Breast epithelium (tissue), 4 donors: ENCODE measurements at places on chromosomes 13 and 19. TPM values are rescaled to one million over a fixed set of nuclear protein-coding genes. Genes with fewer than 3 reads are reported as not detected.
A peak's percentile ranks its signal among the peaks of the same experiment; 100 is the strongest.

ATP8A2 gene
- under 0.01 TPM for total RNA-seq

DNA sequence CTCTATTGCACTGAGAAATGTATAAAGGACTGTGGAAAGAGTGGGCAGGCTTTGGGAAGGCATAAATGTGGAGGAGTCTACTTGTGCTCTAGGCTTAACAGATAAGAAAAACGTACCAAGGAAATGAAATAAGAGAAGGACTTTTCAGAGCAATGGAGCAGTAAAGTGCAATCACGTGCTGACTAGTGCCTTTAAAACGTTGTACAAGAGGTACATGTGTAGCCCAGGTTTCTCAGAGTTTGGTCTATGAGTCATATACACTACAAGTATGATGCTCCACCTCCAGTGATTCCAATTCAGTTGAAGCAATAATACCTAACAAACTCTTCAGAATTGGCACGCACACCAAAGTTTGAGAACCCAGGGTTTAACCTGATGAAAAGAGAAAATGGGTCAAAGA lies 13.4 kb upstream of the FNDC3A start:
- no peak for DNase-seq

DNA sequence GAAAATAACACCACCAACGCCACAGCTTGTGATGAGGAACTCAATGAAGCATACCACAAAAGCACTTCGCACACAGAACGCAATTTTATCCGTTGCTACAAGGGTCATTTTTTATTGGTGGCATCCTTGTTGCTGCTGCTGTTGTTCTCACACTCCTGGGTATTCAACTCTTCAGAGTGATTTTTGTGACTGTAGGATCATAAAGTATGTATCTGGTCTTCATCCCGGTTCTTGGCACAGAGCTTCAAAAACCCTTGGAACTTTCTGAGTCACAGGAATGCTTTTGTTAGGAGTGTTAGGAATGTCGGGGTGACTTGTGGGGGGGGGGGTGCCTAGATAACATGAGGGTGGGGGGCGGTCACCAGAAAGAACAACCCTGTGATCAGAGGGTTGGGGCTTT lies 108.4 kb downstream of the ZNF557 start:
- no peak for DNase-seq

SHD gene
- not detected for total RNA-seq

GRCh38 chr13:25170554-25171111 lies 1.5 kb downstream of the AMER2 start:
- no peak for DNase-seq

NTF4 gene
- total RNA-seq: 3.9 TPM

AMH gene
- 3.9 TPM for total RNA-seq

- DNase-seq: no peak
Measured at GRCh38 chr13:112943309-112944125, 25.5 kb upstream of the MCF2L start.

DNA sequence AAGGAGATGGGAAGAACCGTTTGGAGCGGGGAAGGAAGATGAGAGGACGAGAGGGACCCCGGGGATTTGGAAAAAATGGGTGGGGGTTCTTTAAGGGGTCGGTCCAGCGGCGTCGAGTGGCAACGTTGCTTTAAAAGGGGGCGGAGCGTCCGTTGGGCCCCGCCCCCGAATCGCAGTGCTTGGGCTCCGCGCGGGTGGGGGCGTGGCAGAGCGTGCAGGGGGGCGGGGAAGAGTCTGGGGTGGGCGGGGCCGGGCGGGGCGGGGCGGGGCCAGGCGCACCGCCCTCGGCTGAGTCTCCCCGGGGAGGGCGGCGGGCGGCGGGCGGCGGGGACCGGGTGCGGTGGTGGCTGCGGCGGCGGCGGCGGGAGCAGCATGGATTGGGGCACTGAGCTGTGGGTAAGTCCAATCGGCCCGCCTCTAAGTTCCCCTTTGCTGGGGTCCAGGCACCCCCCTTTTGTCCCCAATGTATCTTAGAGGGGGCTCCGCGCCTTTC lies at the start of gene TRIP10:
TSS of gene TRIP10 (plus strand) at position 291 of the 493 bp plus-strand sequence. CDS start at position 373, 82 bp downstream.
- DNase-seq: peak; percentile 79

DAND5 gene
- not detected for total RNA-seq

SIN3B gene
- total RNA-seq: 43.2 TPM

- DNase-seq: no peak
Measured at GRCh38 chr19:1057176-1057855, 9.7 kb upstream of the ARHGAP45 start.

GRCh38 chr19:15417699-15418098 lies 1.1 kb downstream of the AKAP8L start:
- DNase-seq: no peak

GRCh38 chr19:14871619-14872230 lies 14.2 kb downstream of the OR7A17 start:
- DNase-seq: no peak

GRCh38 chr13:54799621-54800226 lies 1771.1 kb downstream of the OLFM4 start:
- no peak for DNase-seq

ZNF582 gene
- 8.2 TPM for total RNA-seq

GRCh38 chr19:55116232-55116858 lies 1.1 kb downstream of the PPP1R12C start:
- peak; percentile 44 for DNase-seq

- no peak for DNase-seq
Measured at GRCh38 chr19:30604657-30605056, 232.5 kb downstream of the ZNF536 start.

GRCh38 chr13:70297189-70297616 lies 189.0 kb upstream of the KLHL1 start:
- DNase-seq: no peak

DNA sequence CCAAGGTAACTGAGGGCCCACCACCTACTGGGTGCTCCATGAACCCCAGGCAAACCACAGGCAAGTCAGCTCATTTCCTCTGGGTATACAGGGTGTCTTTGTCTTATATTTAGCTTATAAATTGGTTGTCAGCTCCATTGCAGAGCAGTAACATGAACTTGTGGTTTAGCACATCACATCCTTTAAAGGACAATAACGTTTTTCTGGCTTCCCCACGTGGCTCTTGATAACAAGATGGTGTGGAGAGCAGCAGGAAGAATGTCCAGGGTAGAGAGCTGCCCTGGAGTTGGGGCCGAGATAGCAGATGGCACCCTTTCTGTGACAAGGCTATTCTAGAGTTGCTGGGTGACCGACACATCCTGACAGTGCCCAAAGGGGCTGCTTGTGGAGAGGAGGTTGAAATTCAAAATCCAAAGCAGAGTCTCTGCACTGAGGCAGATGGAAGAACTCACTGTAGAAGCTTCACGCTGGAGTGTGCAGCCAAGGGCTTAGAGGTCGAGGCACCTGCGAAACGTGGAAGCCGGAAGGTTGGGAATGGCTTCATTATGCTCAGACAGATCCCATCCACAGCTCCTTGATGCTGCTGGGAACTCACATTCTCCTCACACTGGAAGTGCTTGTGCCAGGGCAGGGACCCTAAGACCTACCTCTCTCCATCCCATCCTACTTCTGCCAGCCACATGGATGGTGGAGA lies 133.0 kb upstream of the FRY start:
- DNase-seq: no peak

GRCh38 chr13:60172111-60172510 lies 8.4 kb upstream of the DIAPH3 start:
- no peak for DNase-seq

DNA sequence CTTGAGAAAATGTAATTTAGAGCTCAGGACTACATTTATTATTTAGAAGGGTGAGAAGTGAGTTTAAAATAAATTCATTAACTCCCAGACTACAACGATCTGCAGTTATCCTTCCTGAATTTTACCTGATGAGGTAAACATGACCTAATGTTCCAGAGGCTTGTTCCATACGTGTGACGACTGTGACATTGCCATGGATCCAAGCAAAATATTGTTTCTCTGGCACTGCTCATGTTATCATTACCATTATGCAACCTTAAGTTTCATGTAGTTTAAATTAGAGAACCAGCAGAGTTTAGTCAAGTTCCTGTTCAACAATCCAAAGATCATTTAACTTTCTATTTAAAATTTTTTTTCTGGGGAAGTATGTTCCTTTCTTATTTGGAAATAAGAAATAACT lies 279.6 kb downstream of the KLF5 start:
- DNase-seq: no peak
